Tibial artery (tissue), 4 donors: ENCODE measurements at places on chromosomes 1 and 21.

- no peak for DNase-seq
- no peaks in the 10 kb centered on the region for H3K36me3 ChIP-seq
- H3K27ac ChIP-seq: no peak overlapping the region
- no peaks in the 10 kb centered on the region for H3K4me1 ChIP-seq
- H3K27me3 ChIP-seq: no peaks in the 10 kb centered on the region
- H3K4me3 ChIP-seq: no peak overlapping the region
Measured at GRCh38 chr1:165840423-165840822, 13.0 kb downstream of the UCK2 start.

DNA sequence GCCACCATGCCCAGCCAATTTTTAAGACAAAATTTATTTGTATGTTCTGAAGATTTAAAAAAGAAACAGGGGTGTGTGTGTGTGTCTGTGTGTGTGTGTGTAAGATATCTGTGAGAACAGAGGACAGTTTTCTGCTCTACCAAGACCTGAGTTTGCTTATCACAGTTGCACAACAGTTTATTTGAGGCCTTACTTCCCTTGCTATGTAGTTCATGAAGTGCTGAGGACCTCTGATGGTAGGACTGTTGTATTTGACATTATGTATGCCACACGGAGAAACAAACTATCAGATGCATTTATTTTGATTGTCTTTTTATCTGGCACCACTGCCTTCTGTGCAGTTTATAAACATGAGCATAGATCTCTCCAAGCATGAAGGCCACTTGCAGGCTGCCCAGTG, 355.2 kb downstream of the PBX1 start:
- no peak overlapping the region for H3K4me3 ChIP-seq
- no peaks in the 10 kb centered on the region for H3K27me3 ChIP-seq
- H3K4me1 ChIP-seq: no peaks in the 10 kb centered on the region

DNA sequence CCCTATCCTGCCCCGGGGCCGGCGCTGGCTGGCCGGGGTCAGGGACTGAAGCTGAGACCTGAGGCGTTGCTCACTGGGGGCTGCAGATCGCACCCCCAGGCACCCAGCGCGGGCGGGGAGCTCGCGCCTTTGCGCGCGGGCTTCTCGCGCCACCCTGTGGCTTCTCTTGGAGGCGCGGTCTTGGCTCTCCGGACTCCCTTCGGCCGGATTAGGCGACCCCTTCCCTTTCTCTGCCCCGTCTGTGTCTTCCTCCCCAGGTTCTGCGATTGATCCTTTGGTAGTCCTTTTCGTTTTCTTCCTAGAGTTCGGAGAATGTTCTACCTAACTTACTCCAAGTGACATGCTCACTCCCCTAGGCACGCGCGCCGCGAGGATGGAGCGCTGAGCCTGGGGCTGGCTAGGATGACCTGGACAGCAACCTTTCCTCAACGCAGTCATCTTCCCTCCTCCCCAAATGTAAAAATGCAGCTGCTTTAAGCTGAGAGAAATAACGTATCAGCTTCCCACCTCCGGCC, 495 bp upstream of the NTRK1 start:
- DNase-seq: no peak
- no peaks in the 10 kb centered on the region for H3K36me3 ChIP-seq
- H3K4me3 ChIP-seq: peak overlapping the region; percentile 30
- H3K4me1 ChIP-seq: peaks cover 27% of the 10 kb centered on the region

- DNase-seq: no peak
- H3K4me3 ChIP-seq: no peak overlapping the region
- H3K4me1 ChIP-seq: peaks cover 13% of the 10 kb centered on the region
Measured at GRCh38 chr1:13888351-13888986, 188.5 kb downstream of the PRDM2 start.

GRCh38 chr1:40267767-40268187, 9.7 kb downstream of the ZMPSTE24 start:
- no peaks in the 10 kb centered on the region for H3K27me3 ChIP-seq
- peaks cover 56% of the 10 kb centered on the region for H3K4me1 ChIP-seq
- H3K36me3 ChIP-seq: peaks cover 40% of the 10 kb centered on the region
- H3K27ac ChIP-seq: peak overlapping the region; percentile 72

DNA sequence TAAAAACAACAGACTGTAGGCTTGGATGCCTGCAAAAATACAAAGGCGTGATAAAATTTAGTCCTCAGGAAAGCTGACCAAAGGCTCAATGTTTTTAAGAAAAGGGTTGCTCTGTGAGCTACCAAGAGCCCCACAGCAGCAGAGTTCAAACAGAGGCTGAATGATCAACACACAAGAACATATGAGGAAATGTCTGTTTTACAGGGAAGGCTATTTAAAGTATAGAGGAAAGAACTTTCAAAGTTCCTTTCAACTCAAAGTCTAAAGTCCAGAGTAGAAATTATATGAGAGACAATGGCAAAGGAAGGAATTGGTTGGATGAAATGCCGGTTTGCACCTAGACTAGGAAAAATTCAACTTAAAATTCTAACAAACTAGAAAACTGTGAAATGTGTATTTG, 8.6 kb downstream of the CLSTN1 start:
- no peak for DNase-seq
- no peaks in the 10 kb centered on the region for H3K36me3 ChIP-seq
- H3K27ac ChIP-seq: no peak overlapping the region
- H3K4me1 ChIP-seq: peaks cover 3% of the 10 kb centered on the region

DNA sequence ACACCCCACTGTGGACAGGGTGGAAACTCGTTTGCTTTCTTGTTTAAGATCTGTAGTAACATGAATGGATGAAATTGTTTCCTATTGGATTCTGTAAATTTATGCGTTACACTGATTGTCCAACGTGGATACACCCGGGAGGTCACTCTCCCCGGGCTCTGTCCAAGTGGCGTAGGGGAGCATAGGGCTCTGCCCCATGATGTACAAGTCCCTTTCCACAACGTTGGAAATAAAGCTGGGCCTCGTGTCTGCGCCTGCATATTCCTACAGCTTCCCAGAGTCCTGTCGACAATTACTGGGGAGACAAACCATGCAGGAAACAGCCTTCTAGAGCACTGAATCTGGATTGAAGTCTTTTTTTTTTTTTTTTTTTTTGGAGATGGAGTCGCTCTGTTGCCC, 1.4 kb downstream of the RCC1 start:
- no peaks in the 10 kb centered on the region for H3K4me1 ChIP-seq
- no peak for DNase-seq
- peaks cover 46% of the 10 kb centered on the region for H3K36me3 ChIP-seq
- peak overlapping the region; percentile 70 for H3K4me3 ChIP-seq
- peak overlapping the region; percentile 92 for H3K27ac ChIP-seq
